Cardiac septum (tissue), 1 donor: ENCODE measurements at places on chromosomes 12 and 14. TPM values are rescaled to one million over a fixed set of nuclear protein-coding genes. Genes with fewer than 3 reads are reported as not detected.

GRCh38 chr14:81344481-81345160 lies 55.5 kb downstream of the STON2 start:
- DNase-seq = no peak

DNA sequence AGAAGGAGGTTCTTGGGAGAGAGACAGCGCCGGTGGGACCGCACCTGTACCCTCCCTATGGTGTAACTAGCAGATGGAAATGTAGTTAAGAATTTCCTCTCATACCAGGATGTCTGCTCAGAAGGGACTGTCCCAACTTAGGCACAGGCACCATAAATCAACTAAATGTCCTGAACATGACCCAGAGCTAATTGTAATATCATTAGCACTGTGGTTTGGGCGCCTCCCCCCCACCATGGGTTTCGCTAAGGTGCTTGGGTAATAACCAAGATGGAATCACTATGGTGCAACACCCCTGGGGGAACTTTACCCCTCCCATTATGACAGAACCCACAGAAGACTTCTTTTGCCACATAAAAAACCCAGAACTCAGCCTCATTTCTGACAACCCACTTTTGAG lies 15.9 kb downstream of the ZNF641 start:
- no peak for DNase-seq

DNA sequence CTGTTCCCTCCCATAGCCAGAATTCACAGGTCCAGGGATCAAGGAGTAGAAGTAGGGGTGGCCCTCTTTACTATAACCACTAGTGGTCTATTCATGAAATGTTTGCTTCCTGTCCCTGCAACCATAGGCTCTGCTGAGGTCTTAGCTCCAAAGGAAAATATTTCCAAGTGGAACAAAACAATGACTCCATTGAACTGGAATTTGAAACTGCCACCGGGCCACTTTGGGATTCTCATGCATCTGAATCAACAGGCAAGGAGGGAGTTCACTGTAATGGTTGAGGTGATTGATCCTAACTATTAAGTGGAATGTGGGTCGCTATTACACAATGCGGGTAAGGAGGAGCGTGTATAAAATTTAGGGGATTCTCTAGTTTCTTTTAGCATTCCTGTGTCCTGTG lies 197.0 kb downstream of the ETNK1 start:
- DNase-seq = no peak

The DHRS4L2 gene
- 26.2 TPM for total RNA-seq

The KRT86 gene
- total RNA-seq = not detected

The PPP1R1A gene
- 37.9 TPM for total RNA-seq

DNA sequence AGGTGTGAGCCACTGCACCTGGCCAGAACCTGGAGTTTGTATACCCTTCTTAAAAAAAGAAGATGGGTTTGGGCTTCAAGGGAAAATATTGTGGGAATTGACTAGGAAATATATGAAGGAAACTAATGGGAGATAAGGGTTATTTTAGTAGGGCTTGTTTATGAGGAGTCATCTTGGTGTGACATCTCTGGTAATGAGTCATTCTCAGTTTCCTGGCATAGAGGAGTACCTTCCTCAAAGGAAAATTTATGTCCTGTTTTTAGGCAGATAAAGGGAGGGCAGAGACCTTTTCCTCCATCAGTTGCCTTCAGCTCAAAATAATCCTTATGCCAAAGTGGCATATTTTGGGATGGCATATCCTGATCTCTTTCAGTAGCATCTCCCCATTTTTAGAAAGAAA lies 30.6 kb upstream of the NFKBIA start:
- no peak for DNase-seq
